ENCODE measurements at places on chromosomes 5 and 9.

GRCh38 chr9:106613250-106613737 lies 249.7 kb upstream of the ZNF462 start:
- no peak for DNase-seq

DNA sequence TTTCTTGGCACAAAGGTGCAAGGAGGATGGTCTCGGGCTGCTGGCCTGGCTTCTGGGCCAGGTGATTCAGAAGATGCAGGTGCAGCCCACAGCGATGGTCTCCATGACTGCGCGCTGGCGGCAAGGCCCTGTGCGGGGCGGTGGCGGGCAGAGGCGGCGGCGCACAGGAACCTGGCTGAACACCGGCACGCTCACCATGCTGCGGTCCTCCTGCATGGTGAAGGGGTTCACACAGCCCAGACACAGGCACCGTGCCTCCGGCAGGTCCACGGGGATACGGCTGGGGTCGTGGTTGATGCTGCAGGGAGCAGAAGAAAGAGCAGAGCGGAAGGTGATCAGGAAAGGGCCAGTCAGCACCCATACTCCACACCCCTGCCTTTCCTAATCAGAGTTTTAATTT lies 4.8 kb downstream of the IL17B start:
- no peak for DNase-seq

DNA sequence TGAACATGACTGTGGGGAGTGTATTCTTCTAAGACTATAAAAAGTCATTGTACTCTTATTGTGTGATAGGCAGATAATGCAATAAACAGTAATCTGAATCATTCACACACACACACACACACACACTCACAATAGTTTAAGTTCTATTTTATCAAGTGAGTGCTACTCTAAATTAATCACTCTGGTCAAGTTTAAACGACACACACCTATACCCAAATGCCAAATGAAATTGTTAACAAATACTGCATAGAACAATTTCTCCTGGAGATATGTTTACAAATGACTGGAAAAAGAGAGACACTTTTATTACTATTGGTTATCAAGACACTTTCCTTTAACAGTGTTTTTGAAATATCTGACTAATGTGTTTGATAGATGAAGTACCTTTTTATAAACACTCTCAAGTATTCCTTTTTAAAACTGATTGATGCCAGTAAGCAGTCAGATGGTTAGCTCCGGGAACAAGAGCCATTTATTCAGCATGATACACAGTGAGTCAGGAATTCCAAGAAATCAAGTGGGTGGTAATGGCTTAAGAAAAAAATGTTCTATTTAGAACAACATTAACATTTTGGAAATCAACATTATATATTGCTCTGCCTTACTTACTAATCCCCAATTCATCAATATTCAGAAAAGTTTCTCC lies 521.6 kb upstream of the ST8SIA4 start:
- DNase-seq = no peak

GRCh38 chr5:109223531-109223930 lies 186.2 kb downstream of the PJA2 start:
- DNase-seq = no peak

- DNase-seq = no peak
These were observed 919.0 kb downstream of the TAF11L14 start for GRCh38 chr5:18553269-18553668.

DNA sequence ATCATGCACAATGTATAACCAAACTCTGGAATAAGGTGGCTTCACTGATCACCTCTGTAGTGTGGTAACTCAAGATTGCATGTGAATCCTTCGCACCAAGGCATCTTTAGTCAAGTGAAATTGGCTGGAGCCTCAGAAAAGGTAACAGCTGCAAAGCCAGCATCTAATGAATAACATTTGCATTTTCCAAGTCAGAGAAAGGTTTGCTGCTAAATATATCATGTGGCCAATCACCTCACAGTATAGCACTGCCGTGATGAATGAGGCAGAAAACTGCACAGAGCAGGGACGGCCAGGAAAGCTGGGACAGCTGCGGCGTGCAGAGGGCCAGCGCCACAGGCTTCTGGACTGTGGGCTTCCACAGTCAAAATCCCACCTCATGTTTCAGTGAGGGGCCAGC lies 18.5 kb downstream of the MRPS27 start:
- DNase-seq = no peak

GRCh38 chr5:172695232-172696054 lies 54.4 kb downstream of the NEURL1B start:
- no peak for DNase-seq

DNA sequence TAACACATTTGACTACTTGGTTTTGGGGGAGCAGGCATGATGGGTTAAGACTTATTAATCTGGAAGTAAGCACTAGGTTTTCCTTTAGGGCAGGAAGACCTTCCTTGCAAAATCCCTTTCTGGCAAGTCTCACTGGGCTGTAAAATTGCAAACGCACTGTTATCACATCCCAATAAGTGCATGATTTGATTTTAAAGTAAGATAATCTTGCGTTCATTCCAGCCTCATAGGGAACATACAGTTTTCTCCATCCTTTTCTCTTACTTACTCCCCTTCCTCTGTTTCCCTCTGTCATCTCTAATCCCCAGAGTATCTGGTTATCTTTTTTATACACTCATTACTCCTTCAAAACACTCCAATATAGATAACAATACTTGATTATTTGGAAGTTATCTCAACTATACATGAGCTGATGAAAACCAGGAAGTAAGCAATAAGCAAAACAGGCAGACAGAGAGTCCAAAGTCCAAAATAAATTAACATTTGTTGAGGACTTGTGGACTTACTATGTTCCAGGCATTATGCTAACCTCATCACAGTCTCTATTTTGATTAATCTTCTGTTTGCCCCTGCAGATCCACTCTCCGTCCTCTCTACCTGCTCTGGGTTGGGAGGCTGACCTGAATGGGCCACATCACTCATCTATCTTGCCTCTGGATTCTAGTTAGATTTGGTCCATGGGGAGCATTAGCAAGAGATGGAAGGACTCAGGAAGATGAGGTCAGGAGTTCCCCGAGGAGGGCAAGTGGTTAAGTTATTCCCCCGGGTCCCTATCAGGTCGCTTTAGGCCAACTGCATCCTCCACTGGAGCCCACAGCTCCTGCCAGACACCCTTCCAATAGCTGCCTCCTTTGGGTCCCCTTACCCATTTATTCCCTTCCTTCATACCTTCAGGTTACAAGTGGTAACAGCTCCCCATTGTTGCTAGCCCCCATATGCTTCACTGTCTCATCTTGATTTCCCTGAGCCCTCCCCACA lies 60.2 kb downstream of the SLC22A5 start:
- DNase-seq = no peak

DNA sequence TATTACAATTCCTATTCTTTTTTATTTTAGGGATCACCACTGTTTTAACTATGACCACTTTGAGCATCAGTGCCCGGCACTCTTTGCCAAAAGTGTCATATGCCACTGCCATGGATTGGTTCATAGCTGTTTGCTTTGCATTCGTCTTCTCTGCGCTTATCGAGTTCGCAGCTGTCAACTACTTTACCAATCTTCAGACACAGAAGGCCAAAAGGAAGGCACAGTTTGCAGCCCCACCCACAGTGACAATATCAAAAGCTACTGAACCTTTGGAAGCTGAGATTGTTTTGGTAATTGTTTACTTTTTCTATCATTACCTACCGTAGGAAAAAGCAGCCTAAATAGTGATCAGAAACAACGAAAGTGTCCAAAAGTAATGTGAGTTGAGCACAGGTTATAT lies 6.4 kb downstream of the GABRA6 start:
- no peak for DNase-seq

DNA sequence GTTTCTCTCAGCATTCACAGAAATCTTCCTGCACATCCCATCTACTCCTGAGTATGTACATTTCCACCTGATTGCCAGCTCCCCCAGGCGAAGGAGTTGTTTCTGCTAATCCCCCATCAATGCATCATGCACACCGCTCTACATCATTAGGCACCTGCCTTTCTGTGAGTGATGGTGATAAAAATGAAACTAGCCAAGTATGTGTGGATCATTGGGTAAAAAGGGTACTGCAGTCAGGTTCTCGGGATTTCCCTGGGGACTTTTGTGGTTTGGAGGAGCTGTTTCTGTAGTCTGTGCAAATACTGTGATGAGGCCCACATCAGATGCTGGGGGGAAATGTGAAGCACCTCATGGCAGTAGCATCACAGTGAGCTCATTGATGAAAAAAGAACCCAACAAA lies 30.4 kb downstream of the CAMK4 start:
- DNase-seq = no peak

DNA sequence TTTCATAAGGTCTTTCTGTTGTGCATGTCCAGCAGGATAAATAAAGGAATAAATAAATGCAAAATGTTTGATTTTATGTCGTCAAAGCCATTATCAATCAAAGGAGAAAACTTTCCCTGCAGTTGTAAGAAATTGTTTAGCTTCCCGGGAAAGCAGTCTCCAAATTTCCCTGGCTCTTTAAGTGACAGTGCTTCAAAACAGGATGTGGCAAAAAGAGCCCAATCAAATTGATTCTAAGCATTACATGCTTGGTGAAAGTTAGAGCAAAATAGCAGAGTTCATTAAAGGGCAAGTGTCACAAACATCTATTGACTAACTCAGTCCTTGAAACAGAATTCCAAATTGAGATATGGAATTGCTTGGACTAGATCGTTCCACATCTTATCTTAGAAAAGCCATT lies 704.1 kb downstream of the PRELID2 start:
- no peak for DNase-seq

Measured in HEK293T (cell line).